Regular cardiac myocyte (primary cell): ENCODE measurements at places on chromosomes 12 and 14. TPM values are rescaled to one million over a fixed set of nuclear protein-coding genes. Genes with fewer than 3 reads are reported as not detected.

The TSPAN19 gene
- total RNA-seq: not detected in 2 replicates

The PRPH gene
- total RNA-seq: under 0.01 and 0.85 TPM in 2 replicates

The ADGRD1 gene
- total RNA-seq: 0.38 and 1.1 TPM in 2 replicates

The SIX4 gene
- 8.1 and 9.6 TPM in 2 replicates for total RNA-seq

The NFE2 gene
- total RNA-seq: 0.19 TPM in 1 of 2 replicates, not detected in the other

The AQP6 gene
- under 0.01 TPM in 1 of 2 replicates, not detected in the other for total RNA-seq

The SLC6A12 gene
- total RNA-seq: 0.19 TPM in 1 of 2 replicates, not detected in the other

The TSFM gene
- 16.1 and 22.6 TPM in 2 replicates for total RNA-seq

The PAX9 gene
- total RNA-seq: not detected in 2 replicates
